ENCODE measurements at places on chromosomes 5 and 9.

DNA sequence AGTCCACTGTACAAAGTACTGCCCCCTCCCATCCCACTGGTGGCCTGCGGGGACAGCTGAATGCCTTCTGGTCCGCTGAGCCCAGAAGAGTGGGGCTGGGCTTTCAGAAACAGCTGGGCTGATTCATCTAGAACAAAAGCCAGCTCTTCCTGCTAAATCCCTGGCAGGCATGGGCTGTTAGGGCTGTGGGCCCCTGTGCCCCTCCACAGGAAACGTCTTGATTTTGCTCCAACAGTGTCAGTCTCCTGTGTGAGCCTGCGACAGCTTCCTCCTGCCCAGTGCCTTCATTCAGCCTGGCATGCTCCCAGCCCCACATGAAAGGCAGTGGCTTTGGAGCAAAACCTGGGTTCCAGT lies 6.9 kb upstream of the GSN start:
- DNase-seq = no peak

DNA sequence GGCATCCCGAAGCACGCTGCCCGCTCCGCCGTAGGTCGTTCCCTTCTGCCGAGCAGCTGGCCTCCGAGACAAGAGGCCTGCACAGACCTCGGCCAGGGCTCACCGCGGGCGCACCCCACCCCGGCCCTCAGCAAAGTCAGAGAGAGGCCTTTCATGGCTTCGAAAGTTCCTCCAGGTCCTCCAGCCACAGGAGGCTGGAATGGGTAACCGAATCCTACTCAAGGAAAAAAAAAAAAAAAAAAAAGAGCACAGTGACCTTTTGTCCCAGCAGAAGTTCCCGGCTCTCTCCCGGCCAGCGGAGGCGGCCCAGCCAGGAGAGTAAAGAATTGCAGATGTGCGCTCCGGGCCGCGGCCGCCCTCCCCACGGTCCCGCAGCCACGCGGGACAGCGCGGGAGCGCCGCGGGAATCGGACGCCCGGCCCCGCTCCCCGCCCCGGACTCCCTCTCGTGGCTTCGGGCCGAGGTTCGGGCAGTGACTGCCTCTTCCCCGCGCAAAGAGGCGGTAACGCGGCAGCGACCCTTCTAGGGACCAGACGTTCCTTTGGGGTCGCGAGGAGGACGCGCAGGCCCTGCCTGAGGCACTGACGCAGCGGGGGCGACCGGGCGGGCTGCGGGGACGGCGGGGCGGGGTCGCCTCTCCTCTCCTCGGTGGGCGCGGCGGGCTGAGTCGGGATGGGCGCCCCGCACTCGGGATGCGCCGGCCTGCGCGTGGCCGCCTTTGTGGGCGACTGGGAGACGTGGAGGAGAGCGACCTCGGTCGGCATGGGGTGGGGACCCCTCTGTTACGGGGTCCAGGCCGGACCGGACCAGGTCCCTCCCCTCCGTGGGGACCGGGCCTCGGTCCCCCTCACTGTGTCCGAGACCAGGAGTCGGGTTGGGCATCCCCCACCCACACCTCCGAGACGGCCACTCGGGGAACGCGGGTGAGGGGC lies 754 bp downstream of the GFPT2 start:
- DNase-seq = no peak

GRCh38 chr9:98834386-98834785 lies 26.9 kb downstream of the GALNT12 start:
- DNase-seq = no peak

- no peak for DNase-seq
Measured at GRCh38 chr5:36521838-36522745, 84.3 kb upstream of the SLC1A3 start.

- DNase-seq = no peak
Measured at GRCh38 chr9:28120626-28121025, 547.3 kb upstream of the C9orf72 start.

GRCh38 chr5:76820526-76820890 lies 1.7 kb downstream of the F2RL1 start:
- DNase-seq = no peak

GRCh38 chr5:121031491-121031890 lies 567.4 kb downstream of the PRR16 start:
- DNase-seq = no peak

- peak; percentile 74 for DNase-seq
Measured at GRCh38 chr9:111926421-111926875, 29.8 kb downstream of the UGCG start.

DNA sequence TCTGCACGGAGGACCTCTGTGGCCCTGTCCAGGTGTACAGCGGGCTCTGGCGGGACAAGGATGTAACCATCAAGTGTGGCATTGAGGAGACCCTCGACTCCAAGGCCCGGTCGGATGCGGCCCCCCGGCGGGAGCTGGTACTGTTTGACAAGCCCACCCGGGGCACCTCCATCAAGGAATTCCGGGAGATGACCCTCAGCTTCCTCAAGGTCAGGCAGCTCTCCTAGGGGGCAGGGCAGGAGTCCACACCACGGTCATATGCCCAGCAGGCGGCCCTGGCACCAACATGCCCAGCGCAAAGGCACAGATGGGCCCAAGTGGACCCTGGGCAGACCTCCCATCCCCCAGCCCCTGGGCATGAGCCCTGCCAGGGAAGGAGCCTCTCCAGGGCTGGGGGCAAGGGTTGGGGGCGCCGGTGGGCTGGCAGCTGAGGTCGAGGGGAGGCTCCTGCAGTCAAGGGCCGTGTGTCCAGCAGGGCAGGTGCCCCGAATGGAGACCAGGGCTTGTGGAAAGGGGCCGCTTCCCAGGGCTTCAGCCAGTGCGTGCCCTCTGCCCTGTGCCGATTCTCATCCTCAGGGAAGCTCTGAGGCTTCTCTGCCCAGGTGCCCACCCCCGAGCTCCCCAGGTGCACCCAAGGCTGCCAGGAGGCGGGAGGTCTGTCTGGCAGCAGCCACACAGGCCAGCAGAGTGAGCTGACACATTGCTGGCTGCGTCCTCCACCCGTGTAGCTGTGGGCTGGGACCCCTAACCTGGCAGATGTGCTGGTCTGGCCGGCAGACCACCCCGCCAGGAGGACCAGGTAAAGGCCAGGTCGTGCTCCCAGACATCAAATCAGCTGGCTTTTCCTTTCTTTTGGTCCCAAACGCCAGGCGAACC lies 10.0 kb downstream of the DIPK1B start:
- peak; percentile 45 for DNase-seq

DNA sequence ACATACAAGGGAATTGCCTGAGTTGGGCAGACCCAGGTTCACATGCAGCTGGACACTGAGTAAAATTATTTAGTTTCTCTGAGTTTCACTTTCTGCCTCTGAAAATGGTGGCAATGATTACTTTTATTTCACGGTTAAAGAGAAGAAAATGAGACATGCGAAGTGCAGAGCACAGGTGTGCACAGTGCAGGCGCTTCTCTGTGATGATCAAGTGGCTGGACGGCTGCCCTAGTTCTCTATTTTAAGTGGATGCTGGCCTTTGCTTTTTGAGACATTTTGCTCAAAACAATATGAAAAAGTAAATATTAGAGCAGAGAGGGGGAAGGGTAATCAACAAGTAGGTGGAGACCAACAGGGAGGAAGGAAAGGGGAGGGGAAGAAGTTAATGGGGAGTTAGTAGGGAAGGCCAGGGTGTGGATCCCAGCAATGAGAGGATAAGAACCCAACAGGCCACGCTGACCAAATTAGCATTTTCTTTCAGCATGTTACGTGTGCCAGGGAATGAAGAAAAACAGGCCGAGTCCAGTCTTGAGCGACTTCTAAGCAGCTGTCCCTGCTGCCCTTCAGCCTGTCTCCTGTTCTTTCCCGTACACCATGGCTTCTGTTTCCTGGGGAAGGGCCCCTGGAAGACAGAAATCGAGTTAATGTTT lies 16.1 kb downstream of the SNX18 start:
- DNase-seq = no peak

- no peak for DNase-seq
Measured at GRCh38 chr5:147906326-147907095, at the start of gene C5orf46. Gene C5orf46, minus strand, starts transcription at chr5:147906538. Its CDS starts 37 bp downstream, at chr5:147906501.

- DNase-seq = no peak
Measured at GRCh38 chr9:11702548-11702947, 990.6 kb upstream of the TYRP1 start.

- DNase-seq = no peak
Measured at GRCh38 chr5:174734571-174735497, 10.5 kb downstream of the MSX2 start.

- DNase-seq = no peak
Measured at GRCh38 chr5:109267283-109267682, 142.5 kb downstream of the PJA2 start.

DNA sequence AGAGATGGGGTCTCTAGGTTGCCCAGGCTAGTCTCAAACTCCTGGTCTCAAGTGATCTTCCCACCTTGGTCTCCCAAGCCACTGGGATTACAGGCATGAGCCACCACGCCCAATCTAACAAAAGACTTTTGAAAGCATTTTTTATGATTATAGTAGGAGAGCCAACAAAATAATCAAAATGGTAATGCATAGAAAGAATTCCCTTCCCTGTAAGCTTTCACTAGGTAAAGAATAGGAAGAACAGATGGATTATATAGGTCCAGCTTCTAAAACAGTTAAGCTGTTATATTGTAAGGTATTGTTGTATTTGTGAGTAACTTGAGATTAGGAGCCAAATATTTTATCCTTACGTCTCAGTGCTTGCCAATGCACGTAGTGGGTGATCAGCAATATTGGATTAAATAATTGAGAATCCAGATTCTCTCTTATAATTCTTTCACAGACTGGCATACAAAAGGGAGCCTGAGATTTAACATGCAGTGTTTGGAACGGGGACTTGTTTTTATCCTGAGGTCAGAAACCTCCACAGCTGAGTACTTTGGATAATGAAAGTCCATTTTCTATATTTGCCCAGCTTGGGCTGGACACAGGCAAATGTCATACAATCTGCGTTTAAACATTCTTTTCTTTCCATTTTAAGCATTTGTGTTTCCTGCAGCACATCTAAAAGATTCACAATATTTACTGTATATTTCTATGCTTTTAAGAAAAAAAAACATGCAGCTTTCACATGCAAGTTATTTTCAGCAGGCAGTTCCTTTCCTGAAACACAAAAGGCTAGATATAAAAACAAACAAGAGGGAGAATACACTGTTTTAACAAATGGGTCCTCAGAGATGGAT lies 238.4 kb downstream of the ARRDC3 start:
- DNase-seq = no peak

DNA sequence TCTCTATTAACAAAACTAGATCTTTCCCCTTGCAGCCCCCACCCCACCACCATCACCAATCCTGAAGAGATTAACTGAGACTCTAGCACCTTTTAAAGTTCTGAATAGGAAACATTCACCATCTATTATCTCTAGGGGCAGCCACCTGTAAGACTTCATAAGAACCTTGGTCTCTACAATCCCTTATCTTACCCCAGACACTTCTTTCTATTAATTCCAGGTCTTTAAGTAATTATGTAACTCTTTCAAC lies 180.2 kb upstream of the FBXL17 start:
- no peak for DNase-seq

DNA sequence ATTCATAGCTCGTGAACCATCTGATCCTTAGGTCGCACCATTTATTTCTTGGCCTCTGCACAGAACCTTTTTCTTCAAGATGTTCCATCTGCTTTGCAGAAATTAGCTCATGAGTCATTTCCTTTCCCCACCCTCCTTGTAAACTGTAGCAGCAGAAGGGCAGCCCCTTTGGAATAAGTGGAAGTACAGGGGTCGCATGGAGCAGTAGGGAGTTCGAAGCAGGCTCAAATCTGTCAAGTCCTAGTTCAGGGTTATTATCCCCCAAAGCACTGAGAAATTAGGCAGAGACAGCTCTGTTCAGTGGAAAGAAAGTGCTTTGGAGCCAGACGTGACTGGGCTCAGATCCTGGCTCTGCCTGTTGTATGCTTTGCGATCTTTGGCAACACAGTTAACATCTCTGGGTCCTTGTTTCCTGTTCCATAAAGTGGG lies 84.2 kb downstream of the SGCD start:
- DNase-seq = no peak

DNA sequence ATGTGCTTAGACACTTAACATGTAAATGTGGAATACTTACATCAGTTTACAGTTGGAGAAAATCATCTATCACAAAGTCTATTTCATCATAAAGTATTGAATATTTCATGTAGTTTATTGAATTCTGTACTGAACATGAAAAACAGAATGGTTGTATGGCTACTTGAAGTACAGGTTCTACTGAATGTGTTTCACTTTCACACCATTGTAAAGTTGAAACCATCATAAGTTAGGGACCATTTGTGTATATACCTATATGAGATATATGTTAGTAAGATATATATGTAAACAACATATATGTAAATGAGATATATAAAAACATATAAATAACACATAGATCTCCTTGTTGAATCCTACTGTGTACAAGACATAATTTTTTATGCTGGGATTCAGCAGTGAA lies 63.0 kb upstream of the TAF11L2 start:
- DNase-seq = no peak

DNA sequence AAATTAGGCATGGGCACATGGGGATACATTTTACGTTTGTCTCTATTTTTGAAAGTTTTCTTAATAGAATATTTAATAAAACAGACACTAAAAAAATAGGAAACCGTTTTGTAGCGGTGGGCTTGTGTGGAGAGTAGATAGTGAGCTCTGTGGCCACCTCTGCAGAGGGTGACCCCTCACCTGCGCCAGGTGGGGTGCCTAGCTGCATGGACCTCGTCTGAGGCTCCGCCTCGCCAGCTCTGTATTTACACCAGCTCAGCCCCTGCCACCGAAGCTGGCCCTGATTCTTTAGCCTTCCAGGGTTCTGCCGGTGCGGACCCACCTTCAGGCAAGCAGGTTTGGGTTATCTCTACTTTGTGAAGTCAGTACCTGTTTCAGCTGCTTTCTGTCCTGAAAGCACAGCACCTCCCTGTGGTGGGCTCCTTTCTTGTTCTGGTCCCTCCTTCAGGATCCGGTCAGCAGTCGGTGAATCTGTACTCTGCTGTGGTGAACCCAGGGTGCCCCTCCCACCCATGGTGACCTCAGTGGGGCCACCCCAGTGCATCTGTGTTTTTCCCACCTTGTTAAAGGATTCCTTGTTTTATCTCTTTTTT lies 105.2 kb upstream of the CACNA1B start:
- DNase-seq = no peak

- no peak for DNase-seq
Measured at GRCh38 chr9:124778575-124779367, 1.8 kb downstream of the OLFML2A start.

- DNase-seq = no peak
Measured at GRCh38 chr9:8052991-8053390, 253.4 kb upstream of the DMAC1 start.

- no peak for DNase-seq
Measured at GRCh38 chr9:108095496-108095895, 605.9 kb upstream of the KLF4 start.

Measured in activated CD4-positive, alpha-beta T cell treated with anti-CD3 and anti-CD28 coated beads, Interleukin-10, Interleukin-2, amounts not matched to agents 100 ng/mL and 50 ng/mL, durations not matched to agents 16 hours and 8 hours (primary cell).